Activated naive CD8-positive, alpha-beta T cell treated with anti-CD3 and anti-CD28 coated beads, Interleukin-2, amount 50 U/mL, for 16 hours (primary cell): ENCODE measurements at places on chromosomes 2 and 18.

- no peak for DNase-seq
Observed at GRCh38 chr2:1546023-1546591, 132.8 kb downstream of the TPO start.

DNA sequence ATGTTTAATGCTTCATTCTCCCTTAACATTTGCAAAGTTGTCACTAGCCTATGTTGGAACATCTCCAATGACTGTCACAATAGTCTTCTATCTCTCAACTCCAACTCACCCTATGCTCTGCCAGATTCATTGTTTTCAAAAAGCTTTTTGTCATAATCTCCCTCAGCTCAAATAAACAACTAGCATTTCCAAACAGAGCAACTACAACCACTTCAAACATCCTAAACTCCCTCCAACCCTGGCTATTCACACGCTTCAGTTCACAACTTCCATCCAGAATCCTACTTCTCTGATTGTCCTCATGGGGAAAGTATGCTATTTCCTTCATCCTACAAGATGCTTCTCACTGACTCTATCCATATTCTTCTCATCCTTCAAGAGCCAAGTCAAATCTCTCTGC, 139.2 kb upstream of the VRK2 start:
- no peak for DNase-seq

DNA sequence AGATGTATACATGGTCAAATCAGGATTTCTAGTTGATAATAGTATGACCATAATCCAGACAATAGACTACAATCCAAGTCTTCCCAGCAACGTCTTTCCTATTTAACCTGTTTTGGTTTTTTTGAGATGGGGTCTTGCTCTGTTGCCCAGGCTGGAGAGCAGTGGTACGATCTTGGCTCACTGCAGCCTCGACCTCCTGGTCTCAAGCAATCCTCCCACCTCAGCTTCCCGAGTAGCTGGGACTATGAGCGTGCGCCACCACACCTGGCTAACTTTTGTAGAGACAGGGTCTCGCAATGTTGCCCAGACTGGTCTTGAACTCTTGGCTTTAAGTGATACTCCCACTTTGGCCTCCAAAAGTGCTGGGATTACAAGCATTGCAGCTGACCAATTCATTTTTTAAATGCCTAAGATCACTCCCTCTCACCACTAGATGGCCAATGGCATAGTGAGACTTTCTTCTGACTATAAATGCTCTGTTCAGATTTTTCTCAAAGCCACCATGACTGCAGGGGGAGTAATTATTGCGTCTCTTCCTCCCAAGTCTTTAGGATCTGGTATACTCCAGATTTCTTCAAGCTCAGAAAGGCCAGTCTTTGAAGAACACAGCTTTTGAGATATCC, 47.6 kb downstream of the HNRNPLL start:
- DNase-seq: no peak

- DNase-seq: no peak
Observed at GRCh38 chr2:227436436-227437174, 35.4 kb upstream of the AGFG1 start.

DNA sequence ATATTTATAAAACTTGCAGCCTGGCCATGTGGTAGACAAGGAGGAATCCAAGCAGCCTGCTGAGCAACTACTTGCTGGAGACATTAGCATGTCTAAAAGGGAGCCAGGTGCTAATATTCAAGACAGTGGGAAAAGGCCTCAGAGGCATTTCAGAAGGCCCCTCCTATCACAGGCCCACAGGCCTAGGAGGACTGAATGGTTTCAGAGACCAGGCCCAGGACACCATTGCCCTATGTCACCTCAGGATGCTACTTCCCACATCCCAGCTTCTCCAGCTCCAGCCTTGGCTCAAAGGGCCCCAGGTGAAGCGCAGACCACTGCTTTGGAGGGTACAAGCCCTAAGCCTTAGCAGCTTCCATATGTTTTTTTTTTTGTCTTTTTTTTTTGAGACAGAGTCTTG, 39.0 kb downstream of the TPRKB start:
- no peak for DNase-seq

DNA sequence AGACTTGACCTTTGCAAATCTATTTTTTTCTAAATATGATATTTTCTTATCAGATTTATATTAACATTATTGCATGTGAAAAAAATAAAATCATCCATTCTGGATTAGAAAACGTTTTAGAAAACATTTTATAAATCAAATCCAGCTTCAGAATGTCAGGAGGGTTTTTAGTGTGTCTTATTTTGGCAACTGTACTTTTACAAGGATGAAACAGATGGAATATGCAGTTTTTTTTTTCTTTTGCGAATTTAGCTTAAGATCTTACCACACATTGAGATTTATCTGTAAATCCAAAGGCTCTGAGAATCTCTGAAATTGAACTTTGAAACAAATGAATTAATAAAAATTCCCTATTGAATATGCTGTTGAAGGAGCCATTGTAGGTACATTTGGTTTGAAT, 36.7 kb downstream of the FAM171B start:
- no peak for DNase-seq
